ENCODE measurements at places on chromosomes 1 and 21.
A peak's percentile ranks its signal among the peaks of the same experiment; 100 is the strongest.

DNA sequence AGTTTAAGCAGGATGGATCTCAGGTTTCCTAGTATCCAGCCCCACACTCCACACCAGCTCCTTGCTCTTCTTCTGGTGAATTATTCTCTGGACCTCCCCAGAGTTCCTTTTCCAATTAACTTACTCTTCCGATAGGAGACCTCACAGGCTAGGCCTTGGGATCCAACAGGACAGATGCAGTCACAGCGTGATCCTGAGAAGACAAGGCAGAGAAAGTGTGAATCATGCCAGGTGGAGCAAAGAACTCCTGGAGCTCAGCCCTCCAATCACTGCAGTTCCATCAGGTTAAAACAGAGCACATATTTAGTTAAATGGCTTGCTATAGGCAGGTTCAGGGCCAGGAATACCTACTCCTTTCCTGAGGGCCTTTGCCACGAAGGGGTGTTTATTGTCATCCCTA, 34.1 kb downstream of the C8B start:
- DNase-seq: no peak

DNA sequence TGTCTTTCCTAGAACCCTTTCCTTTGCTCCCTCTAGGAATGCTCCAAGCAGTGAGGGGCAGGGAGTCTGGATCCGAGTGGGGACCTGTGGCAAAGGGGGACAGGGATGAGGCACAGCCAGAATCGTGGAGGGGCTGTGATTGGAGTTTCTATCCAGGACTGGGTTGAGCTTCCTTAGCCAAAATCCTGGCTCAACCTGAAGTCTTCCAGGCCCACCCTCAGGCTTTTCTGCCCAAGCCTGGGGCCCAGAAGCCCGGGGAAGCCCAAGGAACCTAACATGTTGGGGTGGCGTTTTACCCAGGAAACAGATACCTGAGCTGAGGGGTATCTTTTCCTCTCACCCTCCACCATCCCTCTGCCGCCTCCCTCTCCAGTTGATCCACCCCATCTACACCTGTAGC, 5.4 kb downstream of the MYOG start:
- DNase-seq: no peak

DNA sequence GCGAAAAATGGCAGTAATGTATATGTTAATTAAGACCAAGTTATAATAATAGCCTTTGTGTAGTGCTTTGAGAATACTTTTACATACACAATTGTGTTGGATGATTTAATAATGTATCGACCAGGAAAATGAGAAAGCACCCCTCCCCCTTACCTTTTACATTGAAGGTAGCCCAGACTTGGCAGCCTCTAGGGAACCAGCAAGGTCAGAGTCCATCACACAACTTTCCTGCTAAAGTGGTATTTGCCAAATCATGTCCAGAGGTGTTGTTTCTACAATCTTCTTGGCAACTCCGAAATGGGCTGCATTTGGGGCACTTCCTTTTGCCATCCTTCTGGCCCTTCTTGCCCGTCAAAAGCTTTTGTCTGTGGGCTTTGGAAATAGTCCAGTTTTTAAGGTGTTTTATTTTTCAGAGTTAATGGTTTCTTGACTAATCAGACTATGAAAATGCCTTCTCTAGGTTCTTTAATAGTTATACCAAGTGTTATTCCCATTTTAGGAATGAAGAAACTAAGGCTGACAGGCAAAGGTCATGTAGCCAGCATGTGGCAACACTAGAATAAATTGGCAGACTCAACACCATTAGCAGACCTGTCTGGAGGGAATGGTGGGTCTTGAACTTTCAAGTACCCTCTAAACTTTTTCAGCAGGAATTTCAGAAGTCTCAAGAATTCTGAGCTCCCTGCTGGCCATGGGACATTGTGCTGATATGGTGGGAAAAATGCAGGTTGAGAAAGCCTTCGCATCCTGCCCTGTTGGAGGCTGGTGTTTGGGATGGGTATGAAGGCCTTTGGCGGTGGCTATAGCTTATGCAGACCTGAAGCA, 6.8 kb downstream of the ATP1A1 start:
- DNase-seq: no peak

DNA sequence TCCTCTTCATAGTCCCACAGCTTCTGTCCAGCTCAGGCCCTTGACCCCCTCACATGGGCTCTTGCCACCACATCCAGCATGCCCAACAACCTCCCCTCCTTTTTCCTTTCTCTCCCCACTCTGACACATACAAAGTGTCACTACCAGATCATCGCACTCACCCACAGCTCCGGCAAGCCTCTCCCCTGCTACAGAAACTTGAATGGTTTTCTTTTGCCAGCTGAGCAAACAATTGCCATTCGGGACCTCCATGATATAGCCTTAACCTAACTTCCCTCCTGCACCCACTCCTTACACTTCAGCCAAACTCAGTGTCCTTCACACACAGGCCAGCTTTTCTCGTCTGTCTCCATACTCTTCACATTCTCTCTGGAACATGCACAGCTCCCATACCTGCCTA, 43.3 kb downstream of the MAB21L3 start:
- no peak for DNase-seq

- DNase-seq: peak; percentile 85
These were observed 55.2 kb downstream of the BRWD1 start for GRCh38 chr21:39258207-39258606.

GRCh38 chr1:117401761-117402160, 34.5 kb downstream of the MAN1A2 start:
- DNase-seq: no peak

Data from large intestine (tissue), 12 donors.